ENCODE measurements at places on chromosomes 1 and 21. TPM values are rescaled to one million over a fixed set of nuclear protein-coding genes. Genes with fewer than 3 reads are reported as not detected.
A peak's percentile ranks its signal among the peaks of the same experiment; 100 is the strongest.

GRCh38 chr1:171280599-171280998 is 32.3 kb downstream of the FMO1 start:
- H3K4me1 ChIP-seq, result no peaks in the 10 kb centered on the region
- no peaks in the 10 kb centered on the region for H3K36me3 ChIP-seq
- H3K27me3 ChIP-seq, result no peaks in the 10 kb centered on the region
- DNase-seq, result no peak

TTC39A gene
- total RNA-seq, result under 0.01 TPM

CFAP141 gene
- not detected for total RNA-seq

DNA sequence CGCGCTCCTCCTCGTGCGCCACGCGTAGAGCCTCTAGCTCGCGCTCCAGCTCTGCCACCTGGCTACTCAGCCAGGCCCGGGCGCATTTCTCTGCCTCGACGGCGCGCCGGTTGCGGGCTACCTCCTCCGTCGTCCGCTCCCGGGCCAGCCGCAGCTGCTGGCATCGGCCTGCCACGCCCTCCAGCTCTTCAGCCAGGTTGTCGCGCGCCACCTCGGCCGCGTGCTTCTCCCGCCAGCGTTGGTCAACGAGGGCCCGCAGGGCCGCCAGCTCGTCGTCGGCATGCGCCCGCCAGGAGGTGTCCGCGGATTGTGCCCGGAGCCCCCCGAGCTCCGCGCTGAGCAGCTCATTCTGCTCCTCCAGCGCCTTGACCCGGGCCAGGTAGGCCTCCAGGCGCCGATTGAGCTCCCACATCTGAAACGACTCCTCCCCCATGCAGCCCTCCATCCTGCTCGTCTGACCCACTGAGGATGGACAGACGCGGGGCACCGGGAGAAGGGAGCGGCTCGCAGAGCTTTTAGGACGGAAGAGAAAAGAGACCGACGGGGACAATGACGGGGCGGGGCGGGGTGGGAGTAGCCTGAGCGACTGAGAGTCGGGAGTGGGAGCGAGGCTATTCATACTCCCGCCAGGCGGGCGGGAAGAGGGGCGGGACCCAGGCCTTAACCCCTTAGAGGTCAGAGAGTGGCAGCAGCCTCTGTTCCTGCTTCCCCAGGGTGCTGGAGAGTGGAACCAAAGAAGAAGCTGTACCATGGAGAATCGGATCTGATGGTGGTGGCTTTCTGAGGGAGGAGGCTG is at the start of gene NES:
Gene NES, minus strand, starts transcription at position 588 of the 796 bp plus-strand sequence. Its CDS starts 143 bp downstream, at position 445.
- peak; percentile 89 for DNase-seq
- peaks cover 43% of the 10 kb centered on the region for H3K4me1 ChIP-seq
- peak within 1 kb of the TSS; percentile 29 for H3K4me3 ChIP-seq
- no peaks in the 10 kb centered on the region for H3K36me3 ChIP-seq
- H3K27me3 ChIP-seq, result peaks cover 20% of the 10 kb centered on the region
- H3K27ac ChIP-seq, result peak within 1 kb of the TSS; percentile 42

KCNJ10 gene
- total RNA-seq, result not detected

KCNE2 gene
- 0.99 TPM for total RNA-seq

SORT1 gene
- total RNA-seq, result 55.1 TPM

DNA sequence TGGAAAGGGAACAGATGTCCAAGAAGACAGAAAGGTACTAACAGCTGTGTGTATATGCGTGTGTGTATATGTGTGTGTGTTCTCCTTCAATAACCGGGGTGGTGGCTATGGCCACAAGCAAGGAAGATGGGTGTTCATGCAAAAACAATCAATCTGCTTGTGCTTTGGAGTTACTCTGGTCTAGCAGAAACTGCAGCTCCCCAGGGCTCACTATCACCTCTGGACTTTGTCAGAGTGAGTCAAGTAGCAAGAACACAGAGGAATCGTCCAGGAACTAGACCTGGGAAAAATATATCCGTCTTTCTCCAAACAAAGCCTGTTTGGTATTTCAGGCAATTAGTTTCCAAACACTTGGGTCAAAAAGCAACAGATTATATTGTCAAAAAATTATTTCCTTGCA is 68.6 kb downstream of the GNG12 start:
- no peak overlapping the region for H3K27ac ChIP-seq
- no peaks in the 10 kb centered on the region for H3K36me3 ChIP-seq
- no peak overlapping the region for H3K4me3 ChIP-seq
- H3K4me1 ChIP-seq, result peaks cover 32% of the 10 kb centered on the region
- DNase-seq, result no peak

DNA sequence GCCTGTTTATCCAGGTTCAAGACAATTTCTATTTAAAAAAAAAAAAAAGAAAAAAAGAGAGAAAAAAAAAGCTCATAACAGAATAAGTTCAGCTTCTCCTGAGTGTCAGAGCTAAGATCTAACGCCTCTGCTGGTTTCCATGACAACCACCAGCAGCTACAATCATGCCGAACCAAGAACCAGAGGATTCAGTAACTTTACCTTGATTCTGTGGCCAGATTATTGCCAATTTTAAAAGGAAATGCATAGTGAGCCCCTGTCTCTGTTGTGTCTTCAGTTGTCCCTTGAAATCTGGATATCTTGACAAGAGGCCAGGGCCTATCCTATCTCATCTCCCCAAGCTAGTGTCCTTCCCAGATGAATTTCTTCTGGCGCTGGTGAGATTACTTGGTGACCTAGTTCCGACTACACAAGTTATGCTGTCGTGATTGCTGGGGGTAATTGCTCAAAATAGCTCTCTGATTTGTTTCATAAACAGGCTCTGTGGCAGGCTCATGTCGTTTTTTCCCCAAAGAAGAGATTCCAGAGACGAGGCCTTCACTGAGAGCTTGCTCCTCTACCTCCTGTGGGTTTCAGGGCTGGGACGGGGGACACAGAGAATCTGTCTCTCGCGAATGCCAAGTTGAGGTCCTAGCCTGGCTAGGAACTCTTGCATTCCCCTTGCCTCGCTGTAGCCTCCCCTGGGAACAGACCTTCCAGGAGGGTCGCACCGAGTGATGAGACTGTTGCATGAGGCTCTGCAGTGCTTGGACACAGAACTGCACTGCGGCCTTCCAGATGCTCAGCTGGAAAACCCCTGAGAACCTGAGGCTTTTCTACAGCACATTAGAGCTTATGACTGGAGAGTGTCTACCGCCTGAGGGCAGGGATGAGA is 32.4 kb upstream of the SCCPDH start:
- H3K36me3 ChIP-seq, result no peaks in the 10 kb centered on the region
- H3K4me3 ChIP-seq, result no peak overlapping the region
- no peaks in the 10 kb centered on the region for H3K27me3 ChIP-seq
- peak overlapping the region; percentile 35 for H3K27ac ChIP-seq

DNA sequence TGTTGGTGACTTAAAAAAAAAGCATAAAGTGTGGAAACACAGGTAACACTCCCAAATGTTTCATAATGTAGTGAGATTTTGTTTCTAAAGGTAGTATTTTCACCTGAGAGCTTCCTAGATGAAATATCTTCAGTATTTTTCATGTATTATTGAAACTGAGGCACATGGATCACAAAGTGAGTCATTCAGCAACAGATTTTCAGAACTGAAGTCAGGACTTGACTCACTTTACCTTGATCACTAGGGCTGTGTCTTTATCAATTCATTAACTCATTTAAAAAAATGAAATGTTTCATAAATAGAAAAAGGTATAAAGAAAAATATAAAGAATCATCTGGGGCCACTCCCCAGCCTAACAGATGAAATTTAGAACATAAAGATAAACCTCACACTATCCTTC is 66.5 kb upstream of the RCC1 start:
- H3K27ac ChIP-seq, result no peak overlapping the region
- no peaks in the 10 kb centered on the region for H3K36me3 ChIP-seq
- H3K4me1 ChIP-seq, result peaks cover 29% of the 10 kb centered on the region
- H3K27me3 ChIP-seq, result no peaks in the 10 kb centered on the region
- H3K4me3 ChIP-seq, result no peak overlapping the region

DNA sequence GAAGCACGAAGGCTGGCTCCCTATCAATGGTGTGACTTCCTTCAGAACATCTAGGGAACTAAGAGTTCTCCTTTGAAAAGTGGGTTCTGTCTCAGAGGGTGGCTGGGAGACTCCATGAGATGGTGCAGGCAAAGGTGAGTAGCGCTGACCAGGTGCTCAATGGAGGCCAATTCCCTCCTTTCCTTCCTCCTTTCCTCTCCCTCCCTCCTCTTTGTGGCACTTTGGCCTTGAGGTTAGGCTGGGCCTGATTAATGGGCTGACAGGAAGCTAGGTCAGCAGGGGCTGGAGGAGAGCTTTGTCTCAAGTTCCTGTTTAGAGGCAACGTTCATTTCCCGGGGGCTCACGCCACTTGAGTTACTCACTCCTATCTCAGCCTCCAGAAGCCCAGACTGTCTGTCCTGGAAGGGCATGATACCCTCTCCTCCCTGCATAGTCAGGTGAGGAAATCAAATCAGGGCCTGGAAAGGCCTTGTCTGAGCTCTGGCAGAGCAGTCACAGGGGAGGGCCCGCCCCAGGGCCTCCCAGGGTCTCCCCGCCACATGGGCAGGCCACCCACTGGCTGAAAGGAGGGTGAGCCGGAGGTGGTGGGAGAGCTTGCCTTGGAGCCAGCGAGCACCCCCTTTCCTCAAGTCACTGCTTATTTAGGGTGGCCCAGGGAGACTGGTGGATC is 58.4 kb upstream of the SSBP3 start:
- H3K27ac ChIP-seq, result no peak overlapping the region
- H3K36me3 ChIP-seq, result no peaks in the 10 kb centered on the region
- H3K4me1 ChIP-seq, result peaks cover 14% of the 10 kb centered on the region
- peak; percentile 53 for DNase-seq
- no peaks in the 10 kb centered on the region for H3K27me3 ChIP-seq
- no peak overlapping the region for H3K4me3 ChIP-seq

GRCh38 chr1:43786201-43786958 is 79.0 kb downstream of the ST3GAL3 start:
- H3K4me1 ChIP-seq, result peaks cover 6% of the 10 kb centered on the region
- no peaks in the 10 kb centered on the region for H3K27me3 ChIP-seq
- DNase-seq, result peak; percentile 67
- H3K4me3 ChIP-seq, result no peak overlapping the region

Measured in sigmoid colon (tissue), 7 donors.